ENCODE measurements at places on chromosomes 5 and 9.

GRCh38 chr5:21049901-21050300 is 1061.9 kb upstream of the CDH18 start:
- no peak for DNase-seq

DNA sequence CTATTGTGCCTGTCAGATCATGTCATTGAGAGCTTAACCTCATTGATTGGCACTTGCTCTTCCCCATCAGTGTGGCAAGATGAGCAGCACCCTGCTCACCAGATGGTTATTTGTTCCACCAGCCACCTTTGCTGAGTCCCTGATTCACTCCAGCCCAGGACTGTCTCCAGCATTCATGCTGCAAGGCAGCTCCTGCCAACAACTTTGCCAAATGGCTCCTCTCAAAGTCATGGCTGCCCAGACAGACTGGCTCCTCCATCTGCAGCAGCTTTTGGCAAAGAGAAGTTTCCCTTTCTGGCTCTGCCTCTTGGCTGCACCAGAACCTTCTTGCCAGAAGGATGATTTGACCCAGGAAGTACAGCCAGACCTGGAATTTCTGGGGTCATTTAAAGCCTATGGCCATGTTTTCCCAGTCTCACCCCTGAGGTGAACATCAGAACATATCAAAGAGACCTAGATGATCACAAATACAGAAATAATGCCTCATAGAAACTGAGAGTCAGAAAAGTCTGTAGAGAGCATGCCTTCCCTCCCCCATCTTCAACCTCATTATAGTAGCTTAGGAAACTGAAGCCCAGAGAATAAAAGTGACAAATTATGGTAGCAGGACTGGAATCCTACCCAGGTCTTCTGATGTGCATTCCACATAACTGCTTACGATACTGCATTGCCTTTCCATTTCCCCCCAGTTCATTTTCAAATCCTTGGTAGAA is 10.4 kb downstream of the PPP2R2B start:
- no peak for DNase-seq

- DNase-seq = no peak
Measured at GRCh38 chr5:75993183-75993582, 90.0 kb upstream of the SV2C start.

DNA sequence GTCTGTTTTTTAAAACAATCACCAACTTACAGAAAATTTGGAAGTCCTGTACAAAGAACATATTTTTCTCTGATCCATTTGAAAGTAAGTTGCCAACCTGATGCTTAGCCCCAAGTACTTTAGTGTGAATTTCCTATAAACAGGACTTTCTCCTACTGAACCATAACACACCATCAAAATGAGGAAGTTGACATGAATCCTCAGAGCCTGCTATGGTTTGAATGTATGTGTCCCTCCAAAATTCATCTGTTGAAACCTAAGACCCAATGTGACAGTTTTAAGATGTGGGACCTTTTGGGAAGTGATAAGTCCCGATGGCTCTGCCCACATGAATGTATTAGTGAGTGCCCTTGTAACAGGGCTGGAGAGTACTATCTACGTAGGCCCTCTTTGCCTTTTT is 6.4 kb upstream of the ACOT12 start:
- no peak for DNase-seq

GRCh38 chr5:138360941-138361452 is 8.5 kb downstream of the KDM3B start:
- no peak for DNase-seq

GRCh38 chr5:148913493-148913892 is 87.1 kb downstream of the ADRB2 start:
- DNase-seq = no peak

- no peak for DNase-seq
Measured at GRCh38 chr5:133344266-133344665, 268.1 kb downstream of the FSTL4 start.

DNA sequence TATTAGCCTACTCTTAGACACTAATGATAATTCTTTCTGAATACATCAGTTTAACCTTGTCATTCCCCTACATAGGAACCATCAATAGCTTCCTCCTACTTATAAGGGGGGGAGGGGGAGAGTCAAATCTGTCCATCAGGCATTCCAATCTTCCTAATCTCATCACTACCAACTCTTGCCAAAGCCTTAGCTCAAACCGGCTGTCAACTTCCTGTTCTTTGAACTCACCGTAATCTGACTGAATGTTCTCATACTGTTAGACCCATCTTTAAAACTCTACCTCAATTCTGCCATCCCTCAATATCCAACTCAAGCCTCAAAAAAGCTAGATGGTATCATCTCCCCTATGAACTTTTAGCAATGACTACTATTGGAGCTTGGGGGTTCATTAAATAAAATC is 41.9 kb upstream of the RNF38 start:
- no peak for DNase-seq

- no peak for DNase-seq
Measured at GRCh38 chr9:124813041-124813440, 36.1 kb downstream of the OLFML2A start.

GRCh38 chr9:127139071-127139731 is 16.8 kb upstream of the ANGPTL2 start:
- DNase-seq = no peak

GRCh38 chr5:144028058-144028457 is 142.4 kb downstream of the YIPF5 start:
- DNase-seq = no peak

Measured in stimulated activated CD8-positive, alpha-beta memory T cell treated with anti-CD3 and anti-CD28 coated beads, Interleukin-7, amount 100 ng/mL, for 48 hours (primary cell).